ENCODE measurements at places on chromosomes 7 and 10.

GRCh38 chr7:26789481-26790184 lies 74.8 kb downstream of the SKAP2 start:
- ATAC-seq: no peak

DNA sequence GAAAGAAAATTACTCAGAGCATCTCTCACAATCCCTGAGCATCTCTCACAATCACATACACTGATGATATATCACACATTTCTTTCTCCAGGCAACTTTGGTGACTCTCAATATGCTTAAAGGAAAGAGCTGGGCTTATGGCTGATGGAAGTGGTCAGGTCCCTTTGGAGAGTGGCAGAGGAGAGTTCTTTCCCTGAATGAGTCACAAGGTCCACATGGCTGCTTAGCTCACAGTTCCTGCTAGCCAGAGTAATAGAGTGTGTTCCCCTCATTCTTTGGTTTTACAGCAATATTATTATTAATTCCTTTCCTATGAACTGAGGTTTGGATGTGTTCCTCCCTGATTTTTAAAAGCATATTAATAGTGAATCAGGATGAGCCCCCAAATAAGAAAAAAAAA lies 287.4 kb downstream of the C7orf25 start:
- no peak for ATAC-seq

- ATAC-seq: no peak
Measured at GRCh38 chr10:61020420-61021158, 76.6 kb upstream of the RHOBTB1 start.

GRCh38 chr7:154909241-154910105 lies 93.5 kb downstream of the PAXIP1 start:
- ATAC-seq: no peak

DNA sequence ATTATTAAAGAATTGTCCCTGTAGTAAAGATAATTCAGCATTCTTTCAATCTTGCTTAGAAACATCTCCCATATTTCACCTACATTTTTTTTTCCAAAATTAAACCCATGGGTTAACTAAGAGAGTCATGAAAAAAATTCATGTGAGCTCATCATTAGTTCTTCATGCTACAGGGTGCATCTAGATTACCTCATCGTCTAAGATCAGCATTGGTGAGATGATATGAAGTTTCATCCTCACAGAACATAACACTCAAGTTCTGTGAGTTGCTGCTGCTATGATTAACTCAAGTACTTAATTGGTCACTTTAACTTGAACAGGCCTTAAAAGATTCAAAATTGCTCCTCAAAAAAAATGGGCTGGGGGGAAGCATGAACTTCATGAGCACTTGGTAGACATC lies 50.0 kb downstream of the RAB11FIP2 start:
- ATAC-seq: no peak

GRCh38 chr7:28509251-28510025 lies 97.1 kb downstream of the CREB5 start:
- no peak for ATAC-seq

DNA sequence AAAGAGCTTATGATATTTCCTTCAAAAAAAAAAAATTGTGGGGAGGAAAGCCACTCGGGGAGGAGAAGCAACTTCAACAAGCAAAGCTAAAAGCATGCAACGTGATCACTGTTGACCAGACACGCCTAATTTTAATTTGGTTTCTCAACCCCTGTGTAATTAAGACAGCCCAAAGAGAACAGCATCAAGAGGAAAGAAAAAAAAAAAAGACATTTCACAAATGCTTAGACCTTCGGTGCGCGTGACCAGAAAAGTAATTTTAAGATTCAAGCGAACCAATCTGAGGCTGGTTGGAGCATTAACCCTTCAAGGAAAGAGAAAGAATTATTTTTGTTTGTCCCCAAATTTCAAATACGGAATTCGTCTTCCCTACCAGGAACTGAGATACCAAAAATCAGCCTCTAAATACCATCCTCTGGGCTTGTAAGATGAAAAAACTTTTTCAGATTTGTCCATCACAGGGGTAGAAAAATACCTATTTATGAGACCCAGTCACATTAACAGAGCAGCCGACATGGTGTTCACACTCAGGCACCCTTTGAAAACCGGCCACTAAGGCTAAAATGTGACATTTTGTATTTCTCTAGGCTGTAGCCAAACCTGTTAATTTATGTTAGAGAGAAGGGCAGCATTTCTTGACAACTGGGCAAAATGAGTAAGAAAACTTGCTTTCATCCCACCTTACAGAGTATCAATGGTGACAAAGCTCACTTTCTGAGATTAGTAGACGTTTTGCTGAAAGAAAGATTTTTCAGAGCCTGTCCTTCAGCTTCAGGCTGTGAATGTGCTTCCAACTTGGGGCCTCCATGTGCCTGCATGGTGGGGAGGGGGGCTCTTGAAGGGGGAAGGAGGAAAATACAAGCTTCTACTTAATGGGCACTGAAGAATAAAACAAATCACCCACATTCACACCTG lies 179.9 kb upstream of the KLF14 start:
- peak; percentile 3 for ATAC-seq
